NCI-H2029 (cell line): ENCODE measurements at places on chromosomes 2 and 18.

- DNase-seq: no peak
Measured at GRCh38 chr2:74843899-74844298, 10.0 kb downstream of the HK2 start.

- no peak for DNase-seq
Measured at GRCh38 chr2:204195498-204195897, 258.9 kb downstream of the ICOS start.

DNA sequence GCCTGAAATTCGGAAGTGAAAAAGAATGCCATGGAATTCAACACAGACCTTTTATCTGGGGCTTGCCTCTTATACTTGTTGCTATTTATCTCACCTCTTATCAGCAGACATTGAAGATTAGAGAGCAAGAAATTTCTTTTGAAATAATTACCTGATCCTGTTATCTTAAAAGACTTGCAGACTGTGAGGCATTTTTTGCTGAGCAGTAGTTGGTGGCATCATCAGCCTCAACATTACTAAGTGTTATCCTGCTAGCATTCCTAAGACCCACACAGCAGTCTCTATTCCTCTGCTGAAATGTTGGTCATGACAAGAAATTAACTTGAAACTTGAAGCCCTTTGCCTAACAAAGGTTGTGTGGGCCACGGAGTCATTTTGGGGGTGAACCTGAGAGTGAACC lies 186.5 kb downstream of the TRIB2 start:
- no peak for DNase-seq

DNA sequence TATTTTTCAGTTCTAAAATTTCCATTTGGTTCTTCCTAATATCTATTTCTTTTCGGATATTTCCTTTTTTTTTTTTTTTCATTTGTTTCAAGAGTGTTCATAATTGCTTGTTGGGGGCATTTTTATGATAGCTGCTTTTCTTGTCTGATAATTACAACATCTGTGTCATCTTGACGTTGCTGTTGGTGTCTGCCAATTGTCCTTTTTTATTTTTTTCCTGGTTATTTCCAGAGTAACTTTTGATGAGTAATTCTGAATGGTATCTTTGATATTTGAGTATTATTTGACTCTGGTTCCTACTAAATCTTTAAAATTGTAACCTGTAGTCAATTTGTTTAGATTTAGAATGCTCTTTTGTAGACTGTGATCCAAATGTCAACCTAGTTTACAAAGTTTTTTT lies 51.3 kb upstream of the CHRNA1 start:
- no peak for DNase-seq

DNA sequence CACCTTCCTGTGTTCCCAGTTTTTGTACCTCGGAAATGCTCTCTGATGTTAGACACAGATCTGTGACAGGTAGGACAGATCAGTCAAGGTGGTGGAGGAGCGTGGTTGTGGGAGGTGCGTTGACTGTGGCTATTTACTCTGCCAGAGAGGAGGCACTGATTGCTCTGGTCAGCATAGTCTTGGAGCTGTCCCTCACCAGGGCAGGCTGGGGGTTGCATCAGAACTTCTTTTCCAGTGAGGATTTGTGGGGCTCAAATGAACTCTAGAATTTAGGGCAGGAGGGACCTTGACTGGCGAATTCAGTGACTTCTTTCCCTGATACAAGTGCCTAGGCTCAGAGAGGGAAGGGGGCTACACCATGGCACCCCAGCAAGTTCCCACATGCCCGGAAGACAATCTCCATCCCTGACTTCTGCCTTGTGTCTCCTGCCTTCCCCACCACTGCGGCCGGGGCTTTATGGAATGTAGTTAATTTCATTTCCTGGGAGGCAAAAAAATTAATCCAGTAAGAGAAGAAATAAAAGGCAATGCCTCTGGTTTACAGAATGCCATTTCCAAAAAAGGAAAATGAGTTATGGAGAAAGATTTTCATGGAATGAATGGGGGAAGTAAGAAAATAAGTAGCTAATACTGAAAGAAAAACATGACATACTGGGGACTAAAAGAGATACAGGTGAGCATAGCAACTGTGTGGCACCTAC lies 26.1 kb downstream of the NIFK start:
- DNase-seq: no peak

DNA sequence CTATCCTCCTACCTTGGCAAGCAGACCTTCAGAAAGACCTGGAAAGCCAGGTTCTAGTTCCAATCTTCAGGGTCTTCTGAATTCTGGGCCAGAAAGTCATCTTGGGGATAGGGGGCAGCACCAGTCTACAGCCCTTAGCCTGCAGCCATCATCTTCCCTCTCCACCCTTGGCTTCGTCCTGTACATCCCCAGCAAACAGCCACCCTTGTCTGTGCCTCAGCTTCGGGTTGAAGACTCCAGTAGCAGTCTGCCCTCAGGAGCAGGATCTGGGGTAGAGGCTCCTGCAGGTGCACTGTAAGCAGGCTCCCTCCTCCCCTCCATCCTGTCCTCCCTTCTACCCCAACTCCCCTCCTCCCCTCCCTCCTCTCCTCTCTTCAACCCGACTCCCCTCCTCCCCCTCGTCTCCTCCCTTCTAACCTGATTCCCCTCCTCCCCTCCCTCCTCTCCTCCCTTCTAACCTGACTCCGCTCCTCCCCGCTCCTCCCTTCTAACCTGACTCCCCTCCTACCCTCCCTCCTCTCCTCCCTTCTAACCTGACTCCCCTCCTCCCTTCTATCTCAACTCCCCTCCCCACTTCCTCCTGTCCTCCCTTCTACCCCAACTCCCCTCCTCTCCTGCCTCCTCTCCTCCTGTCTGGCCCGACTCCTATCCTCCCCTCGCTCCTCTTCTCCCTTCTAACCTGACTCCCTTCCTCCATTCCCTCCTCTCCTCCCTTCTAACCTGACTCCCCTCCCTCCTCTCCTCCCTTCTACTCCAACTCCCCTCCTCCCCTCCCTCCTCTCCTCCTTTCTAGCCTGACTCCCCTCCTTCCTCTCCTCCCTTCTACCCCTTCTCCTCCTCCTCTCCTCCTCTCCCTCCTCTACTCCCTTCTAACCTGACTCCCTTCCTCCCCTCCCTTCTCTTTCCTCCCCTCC lies 90.1 kb upstream of the SMAD2 start:
- no peak for DNase-seq

GRCh38 chr2:145845923-145846322 lies 1326.0 kb upstream of the ZEB2 start:
- DNase-seq: no peak

- DNase-seq: no peak
Measured at GRCh38 chr2:102977426-102978090, 215.7 kb downstream of the TMEM182 start.

GRCh38 chr2:120628248-120628647 lies 107.4 kb upstream of the GLI2 start:
- DNase-seq: no peak

GRCh38 chr18:58887613-58887963 lies 22.9 kb downstream of the ZNF532 start:
- no peak for DNase-seq

- no peak for DNase-seq
Measured at GRCh38 chr2:152542995-152543481, 174.2 kb downstream of the PRPF40A start.

DNA sequence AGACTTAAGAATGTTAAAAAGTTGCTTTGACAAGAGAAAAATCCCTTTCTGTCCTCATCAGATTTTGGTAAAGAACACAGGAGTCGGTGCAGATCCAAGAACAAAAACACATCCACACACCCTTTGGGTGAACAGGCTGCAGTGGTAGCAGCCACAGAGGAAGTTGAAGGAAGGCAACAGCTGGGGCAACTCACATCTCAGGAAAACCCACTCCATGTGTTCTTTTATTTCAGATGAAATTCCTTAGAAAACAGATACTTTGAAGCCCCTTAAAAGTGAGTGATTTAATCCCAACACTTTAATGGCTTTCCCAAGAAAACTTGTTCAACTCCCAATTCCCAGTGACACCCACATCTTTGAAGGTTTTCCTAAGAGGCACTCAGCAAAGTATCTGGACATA lies 271.3 kb downstream of the ICOS start:
- no peak for DNase-seq

- no peak for DNase-seq
Measured at GRCh38 chr2:52311862-52312261, 1279.9 kb upstream of the NRXN1 start.

DNA sequence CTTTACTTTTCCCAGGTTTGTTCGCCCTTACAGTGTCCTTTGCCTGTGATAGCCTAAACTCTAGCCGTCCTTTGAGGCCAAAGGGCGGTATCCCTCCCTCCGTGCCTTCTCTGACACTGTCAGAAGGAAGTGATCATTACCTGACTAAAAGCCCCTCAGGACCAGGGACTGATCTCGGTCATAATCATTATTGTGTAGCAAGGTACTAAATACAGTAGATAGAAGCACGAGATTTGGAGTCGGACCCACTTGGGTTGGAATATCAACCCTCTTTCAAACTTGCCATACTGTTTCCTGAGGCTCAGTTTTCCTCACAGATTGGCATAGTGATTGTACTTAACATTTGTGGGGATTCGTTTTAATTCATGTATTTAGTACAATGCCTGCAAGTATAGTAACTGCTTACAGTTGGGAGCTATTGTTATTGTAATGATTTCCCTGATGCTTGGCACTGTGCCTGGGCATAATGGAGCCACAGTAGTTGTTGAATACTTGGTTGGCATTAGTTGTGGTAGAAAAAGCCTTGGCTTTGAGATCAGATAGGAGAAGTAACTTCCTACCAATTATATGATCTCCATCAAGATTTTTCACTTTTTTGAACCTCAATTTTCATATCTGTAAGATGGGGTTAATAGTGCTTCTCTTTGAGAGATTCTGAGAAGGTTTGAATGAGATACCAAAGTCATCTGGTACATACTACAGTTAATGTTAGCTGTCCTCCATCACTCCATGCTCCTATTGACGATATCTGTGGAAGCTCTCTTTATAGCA lies 836 bp downstream of the STK11IP start:
- DNase-seq: peak; percentile 1

DNA sequence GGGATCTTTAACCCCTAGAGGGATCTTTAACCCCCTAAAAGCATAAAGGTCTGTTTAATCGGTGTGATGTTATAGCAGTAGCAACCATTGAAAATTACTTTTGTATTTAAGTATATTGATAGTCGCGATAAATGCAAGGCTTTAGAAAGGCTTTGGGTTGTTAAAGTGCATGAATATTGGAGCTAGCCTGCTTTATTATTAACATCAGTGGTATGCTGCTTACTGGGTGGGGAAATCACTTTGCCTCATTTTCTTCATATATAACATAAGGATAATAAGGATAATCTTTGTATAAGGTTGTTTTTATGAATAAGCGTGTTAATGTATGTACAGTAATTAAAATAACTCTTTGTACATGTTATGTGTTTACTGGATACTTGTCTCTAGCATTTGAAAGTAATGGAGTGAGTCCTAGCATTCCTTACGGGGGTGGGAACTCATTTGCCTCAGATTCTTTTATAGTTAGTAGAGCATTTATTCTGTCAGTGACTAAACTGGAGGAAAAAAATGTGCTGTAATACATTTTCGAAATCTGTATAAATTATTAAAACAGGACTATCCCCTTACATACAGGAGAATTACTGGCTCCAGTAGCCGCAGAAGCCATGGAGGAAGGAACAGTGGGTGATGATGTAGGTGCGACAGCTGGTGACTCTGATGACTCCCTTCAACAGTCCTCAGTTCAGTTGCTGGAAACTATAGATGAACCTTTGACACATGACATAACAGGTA lies 122.2 kb downstream of the BIRC6 start:
- no peak for DNase-seq

DNA sequence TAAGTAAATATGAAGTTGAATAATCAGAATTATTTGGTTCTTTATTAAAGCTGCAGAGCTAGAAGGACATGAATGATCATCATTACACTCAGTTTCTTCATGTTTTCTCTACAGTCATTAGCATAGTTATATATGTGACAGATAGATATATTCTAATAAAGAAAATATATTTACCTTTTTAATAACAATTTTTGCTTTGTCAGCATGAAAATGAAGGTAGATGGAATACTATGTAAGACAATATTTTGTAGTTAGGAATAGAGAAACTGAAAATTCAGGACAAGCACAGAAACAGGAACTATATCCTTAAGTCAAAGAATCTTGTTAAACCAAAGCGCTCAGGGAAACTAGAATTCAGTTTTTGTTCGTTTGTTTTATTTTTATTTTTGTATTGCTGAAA lies 649.9 kb upstream of the NRXN1 start:
- no peak for DNase-seq

DNA sequence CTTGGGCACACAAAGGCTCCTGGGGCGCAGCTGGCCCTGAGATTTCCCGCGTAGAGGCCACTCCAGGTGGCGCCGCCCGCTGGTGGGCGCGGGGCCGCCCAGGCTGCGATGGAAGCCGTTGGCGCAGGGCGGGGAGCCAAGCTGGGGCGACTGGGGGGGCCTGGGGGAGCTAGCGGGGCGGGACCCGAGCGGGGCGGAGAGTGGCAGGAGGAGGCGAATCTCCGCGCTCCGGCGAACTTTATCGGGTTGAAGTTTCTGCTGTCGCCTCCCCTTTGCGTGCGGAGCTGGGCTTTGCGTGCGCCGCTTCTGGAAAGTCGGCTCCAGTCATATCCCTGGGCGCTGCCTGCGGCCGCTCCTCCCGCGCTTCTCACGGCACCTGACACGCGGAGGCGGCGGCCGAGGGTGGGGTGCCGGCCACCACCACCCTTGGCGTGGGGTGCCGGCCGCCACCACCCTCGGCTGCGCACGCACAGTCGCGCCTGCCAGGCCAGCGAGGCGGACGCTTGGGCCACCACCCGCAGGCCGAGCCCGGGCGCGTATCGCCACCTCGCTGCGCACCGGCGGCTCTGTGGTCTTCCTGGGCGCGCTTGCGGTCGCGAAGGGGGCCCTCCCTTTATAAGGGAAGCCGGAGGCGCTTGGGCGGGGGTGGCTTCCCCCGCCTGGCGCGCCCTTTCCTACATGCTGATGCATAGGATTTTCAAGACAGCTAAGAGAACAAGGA lies 919 bp upstream of the CYP1B1 start:
- no peak for DNase-seq

DNA sequence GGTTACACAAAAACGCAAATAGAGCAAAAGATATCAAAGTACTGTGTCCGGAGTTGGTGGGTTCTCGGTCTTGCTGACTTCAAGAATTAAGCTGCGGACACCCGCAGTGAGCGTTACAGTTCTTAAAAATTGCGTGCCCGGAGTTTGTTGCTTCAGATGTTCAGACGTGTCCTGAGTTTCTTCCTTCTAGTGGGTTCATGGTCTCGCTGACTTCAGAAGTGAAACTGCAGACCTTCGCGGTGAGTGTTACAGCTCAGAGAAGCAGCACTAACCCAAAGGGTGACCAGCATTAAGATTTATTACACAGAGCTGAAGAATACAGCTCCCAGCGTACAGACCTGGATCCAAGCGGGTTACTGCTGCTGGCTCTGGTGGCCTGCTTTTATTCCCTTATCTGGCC lies 125.7 kb upstream of the TWIST2 start:
- no peak for DNase-seq

- no peak for DNase-seq
Measured at GRCh38 chr18:51089691-51090090, 59.7 kb downstream of the SMAD4 start.
